Activated CD4-positive, alpha-beta T cell treated with anti-CD3 and anti-CD28 coated beads, Interleukin-2, amount 10 ng/mL, durations not matched to agents 24 days and 14 days (primary cell): ENCODE measurements at places on chromosomes 7 and 10. TPM values are rescaled to one million over a fixed set of nuclear protein-coding genes. Genes with fewer than 3 reads are reported as not detected.

Gene RPEL1
- total RNA-seq = not detected in 2 replicates

Gene STARD3NL
- 27.1 and 27.5 TPM in 2 replicates for total RNA-seq

Gene PRRT4
- 0.14 TPM in 2 replicates for total RNA-seq

Gene CCDC172
- not detected in 2 replicates for total RNA-seq

Gene PAX4
- total RNA-seq = not detected in 2 replicates

Gene SNCG
- 0.44 TPM in 1 of 2 replicates, not detected in the other for total RNA-seq

Gene CALHM1
- not detected in 2 replicates for total RNA-seq

Gene PTPRE
- 33.6 and 35.8 TPM in 2 replicates for total RNA-seq

Gene AGR2
- not detected in 2 replicates for total RNA-seq

Gene ZNF277
- total RNA-seq = 10.1 and 13.7 TPM in 2 replicates

Gene MAGI2
- total RNA-seq = 0.12 TPM in 2 replicates

Gene ZNF438
- 2.4 and 3.2 TPM in 2 replicates for total RNA-seq

GRCh38 chr10:69318106-69318866 is 40.0 kb downstream of the HK1 start:
- DNase-seq = peak; percentile 98

GRCh38 chr7:45713669-45714520 is 139.7 kb downstream of the ADCY1 start:
- peak; percentile 49 for DNase-seq

DNA sequence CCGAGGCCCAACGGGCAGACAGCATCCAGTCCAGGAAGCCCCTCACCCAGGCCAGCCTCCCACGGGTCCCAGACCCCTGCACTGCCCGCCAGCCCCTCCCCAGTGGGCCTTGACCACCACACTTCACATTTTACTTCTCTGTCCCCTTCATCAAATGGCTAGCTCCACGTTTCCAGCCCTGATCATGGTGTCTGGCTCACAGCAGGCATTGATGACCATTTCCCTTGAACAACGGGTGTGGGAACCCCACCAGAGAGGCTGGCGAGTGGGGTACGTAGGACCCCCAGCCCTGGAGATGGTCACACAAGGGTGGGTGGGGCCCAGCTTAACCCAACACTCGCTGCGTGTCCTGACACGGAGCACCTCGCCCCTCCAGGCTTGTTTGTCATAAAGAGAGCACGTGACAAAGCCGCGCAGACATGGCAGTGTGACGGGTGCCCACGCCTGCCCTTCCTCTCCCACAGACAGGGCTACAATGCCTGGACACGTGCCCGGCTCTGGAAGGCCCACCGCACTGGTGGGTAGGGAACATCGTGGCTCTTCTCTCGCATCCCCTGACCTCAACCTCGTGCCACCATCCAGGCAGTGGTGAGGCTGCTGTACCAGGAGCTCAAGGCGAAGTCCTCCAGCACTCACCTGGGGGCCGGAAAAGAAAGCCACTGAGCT is 267.7 kb downstream of the MAD1L1 start:
- DNase-seq = no peak

GRCh38 chr7:43735403-43735801 is 6.1 kb upstream of the COA1 start:
- DNase-seq = no peak

DNA sequence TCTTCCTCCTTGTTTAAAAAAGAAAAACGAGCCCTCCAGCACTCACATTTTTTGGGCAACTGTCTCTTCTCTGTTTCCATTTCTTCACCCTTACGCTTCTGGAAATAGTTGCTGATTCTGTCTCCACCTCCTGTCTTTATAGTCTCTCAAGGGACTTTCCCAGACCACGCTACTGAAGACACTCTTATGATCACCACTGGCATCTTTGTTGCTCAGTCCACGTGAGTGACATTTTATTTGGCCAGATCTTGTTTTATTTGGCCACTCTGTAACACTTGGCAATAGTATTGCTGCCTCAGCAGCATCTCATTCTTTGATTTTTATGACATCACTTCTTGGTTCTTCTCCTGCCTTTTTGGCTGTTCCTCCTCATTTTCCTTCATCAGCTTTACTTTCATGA is 21.6 kb upstream of the NME8 start:
- DNase-seq = no peak

DNA sequence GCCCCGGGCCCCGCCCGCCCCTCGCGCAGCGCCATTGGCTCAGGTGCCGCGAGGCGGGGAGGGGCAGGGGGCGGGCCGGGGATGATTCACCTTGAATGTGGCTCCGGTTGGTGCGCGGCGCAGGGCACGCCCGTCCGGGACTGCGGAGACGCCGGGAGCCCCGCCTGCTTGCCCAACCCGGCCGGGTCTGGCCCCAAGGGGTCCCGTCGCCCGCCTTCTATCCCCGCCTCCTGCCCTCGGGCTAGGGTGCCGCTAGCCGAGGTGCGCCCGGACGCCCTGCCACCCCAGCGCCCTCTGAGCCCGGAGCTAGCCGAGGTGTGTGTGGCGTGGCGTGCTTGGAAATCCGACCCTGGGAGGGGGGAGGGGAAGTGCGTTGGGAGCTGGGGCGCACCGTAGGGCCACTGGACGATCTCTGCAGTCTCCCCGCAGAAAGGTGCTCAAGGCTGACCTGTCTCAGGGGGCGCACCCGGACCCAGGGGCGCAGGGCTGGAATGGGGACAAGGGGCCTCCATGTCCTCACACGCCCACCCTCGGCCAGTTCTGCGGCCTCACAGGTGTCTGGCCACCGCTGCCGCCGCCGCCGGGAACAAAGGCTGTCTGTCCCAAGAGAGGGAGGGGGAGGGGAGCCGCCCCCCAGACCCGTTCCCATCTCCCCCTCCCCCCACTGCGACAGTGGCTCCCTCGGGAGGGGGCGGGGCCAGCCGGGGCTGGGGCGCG is 168.9 kb downstream of the NRF1 start:
- peak; percentile 87 for DNase-seq

GRCh38 chr7:124399941-124400340 is 365.7 kb downstream of the GPR37 start:
- no peak for DNase-seq

GRCh38 chr7:141701489-141702046 is 398 bp downstream of the DENND11 start:
- peak; percentile 92 for DNase-seq

DNA sequence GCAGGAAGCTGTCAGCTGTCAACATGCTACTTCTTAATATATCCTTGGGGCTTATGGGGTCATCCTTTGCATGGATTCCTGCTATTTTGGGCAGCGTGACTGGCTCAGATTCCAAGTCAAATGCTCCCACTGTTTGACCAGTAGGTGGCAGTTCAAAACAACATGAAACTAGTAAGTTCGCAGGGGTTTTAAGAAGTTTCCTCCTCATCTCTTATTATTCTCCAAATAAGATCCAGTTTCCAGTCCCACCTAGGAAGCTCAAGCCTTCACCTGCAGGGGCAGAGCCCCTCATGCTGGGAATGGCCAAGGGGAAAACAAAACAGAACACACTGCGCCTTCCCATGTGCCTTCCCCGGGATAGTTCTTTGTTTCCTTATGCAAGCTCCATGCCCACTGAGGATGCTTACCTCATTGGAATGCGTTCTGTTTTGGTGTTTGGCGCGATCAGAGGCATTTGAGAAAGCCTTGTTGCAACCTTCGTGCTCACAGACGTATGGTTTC is 259.8 kb downstream of the GLI3 start:
- no peak for DNase-seq

- DNase-seq = no peak
Measured at GRCh38 chr7:64643566-64643965, 22.4 kb upstream of the ZNF107 start.

GRCh38 chr10:61455656-61456055 is 2.5 kb upstream of the TMEM26 start:
- no peak for DNase-seq

GRCh38 chr7:16369855-16370254 is 51.5 kb downstream of the CRPPA start:
- no peak for DNase-seq

DNA sequence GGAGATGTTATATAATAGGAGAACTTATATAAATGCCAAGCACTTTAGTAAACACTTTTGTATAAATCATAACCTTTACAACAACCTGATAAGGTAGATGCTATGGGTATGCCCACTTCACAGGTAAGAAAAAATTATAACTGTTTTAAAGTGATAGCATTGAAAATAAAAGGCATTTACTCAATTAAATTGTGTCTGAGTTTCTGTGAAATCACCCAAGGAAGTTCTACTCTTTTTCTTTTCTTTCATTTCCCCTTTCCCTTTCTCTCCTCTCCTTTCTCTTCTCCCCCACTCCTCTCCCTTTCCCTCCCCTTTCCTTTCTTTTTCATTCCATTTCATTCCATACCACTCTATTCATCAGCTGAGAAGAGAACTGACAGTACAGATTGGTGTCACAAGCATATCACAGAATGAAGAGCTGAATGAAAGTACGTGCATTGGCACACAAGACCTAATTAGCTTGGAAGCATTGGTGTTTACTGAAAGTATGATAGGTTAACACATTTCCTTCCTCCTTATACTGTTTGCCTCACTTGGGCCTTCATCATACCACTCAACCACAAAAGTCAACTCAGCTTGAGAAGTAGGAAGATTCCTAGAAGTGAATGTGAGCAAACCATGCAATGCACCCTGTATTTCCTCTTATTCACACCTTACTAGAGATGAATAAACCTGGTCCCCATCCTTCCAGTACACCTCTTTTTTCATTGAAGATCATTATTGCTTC is 117.9 kb upstream of the AGR3 start:
- DNase-seq = peak; percentile 76

- DNase-seq = no peak
Measured at GRCh38 chr10:125609859-125610258, 73.1 kb downstream of the TEX36 start.

- no peak for DNase-seq
Measured at GRCh38 chr7:7614018-7614741, 26.4 kb upstream of the UMAD1 start.

GRCh38 chr7:124720195-124720594 is 45.4 kb downstream of the GPR37 start:
- DNase-seq = no peak

DNA sequence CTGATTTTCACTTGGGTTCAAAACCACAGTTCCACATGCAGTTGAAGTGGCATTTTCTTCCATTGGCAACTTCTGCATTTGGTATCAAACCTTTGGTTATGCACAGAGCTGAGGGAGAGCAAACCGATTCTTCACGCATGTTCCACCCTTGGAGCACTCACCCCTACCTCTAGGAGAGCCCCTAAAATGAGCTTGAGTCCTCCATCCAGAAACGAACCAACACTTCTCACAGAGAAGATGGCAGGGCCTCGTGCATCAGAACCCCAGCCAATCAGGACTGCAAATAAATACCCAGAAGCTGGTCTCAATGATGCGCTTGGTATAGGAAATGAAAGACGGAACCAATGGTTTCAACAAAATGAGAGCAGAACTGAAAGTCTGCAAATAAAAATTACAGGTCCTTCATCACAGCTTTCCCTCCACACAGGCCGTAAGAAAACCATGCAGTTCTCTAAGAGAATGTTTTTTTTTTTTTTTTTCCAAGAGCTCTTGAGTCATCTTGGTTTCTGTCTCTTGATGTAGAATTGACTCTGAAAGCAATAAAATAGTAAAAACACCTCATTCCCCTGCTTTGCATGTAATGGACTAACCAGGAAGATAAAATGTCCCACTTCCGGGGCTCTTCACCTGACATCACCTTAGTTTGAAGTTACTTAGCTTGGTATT is 23.9 kb downstream of the KLF6 start:
- DNase-seq = no peak

DNA sequence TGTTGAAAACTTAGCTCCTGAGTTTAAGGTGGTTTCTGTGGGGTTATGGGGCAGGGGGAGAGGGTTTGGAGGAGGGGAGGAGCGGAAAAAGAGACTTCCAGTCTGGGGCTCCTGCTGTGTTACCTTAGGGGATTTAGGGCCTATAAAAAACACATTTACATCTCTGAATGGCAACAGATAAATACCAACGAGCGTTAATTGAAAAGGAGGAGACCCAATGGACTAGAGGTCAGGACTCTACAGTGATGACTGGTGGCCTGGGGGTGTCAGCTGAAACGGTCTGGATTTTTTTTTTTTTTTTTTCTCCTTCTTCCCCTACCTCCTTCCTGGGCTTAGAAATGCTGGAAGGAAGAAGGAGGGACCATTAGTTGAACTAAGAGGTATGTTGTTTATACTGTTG is 47.4 kb downstream of the AUTS2 start:
- no peak for DNase-seq

DNA sequence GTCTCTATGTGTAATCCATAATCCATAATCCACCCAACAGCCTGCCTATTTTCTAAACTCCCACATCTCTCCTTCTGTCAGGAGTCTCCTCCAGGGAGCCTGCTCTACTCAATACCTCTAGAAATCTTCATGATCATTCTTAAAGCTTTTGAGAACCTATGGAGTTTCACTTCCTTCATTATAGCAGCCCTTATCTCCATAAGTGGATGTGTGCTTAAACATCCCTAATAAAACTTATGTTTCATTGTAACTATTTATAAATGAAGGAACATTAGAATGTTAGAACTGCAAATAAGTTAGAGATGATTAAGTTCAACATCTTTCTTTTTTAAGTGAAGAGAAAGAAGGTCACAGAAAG is 8.5 kb downstream of the CPED1 start:
- no peak for DNase-seq

- no peak for DNase-seq
Measured at GRCh38 chr10:76444034-76444800, 1012.8 kb downstream of the LRMDA start.

GRCh38 chr10:63554657-63555056 is 33.5 kb downstream of the REEP3 start:
- DNase-seq = peak; percentile 81

DNA sequence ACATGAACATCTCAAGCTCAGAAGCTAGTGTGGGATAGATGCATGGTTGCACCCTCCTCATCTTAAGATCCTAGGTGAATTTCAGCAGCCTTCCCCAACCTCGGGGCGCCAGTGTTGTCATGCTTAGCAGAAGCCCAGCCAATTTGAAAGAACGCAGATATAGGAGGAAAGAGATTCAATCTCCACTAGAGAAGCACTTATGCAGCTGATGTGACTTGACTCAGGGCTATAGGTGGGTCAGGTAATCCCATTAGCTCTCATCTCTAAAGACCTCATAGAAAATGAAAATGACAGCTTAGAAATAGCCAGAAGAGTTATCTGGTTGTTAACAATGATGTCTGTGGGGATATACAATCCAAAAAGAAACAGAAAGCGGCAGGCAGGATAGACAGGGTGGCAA is 310.5 kb downstream of the GPAM start:
- no peak for DNase-seq

- no peak for DNase-seq
Measured at GRCh38 chr10:89669985-89670384, 24.9 kb upstream of the PANK1 start.

GRCh38 chr10:21507150-21507549 is 18.3 kb downstream of the SKIDA1 start:
- no peak for DNase-seq

DNA sequence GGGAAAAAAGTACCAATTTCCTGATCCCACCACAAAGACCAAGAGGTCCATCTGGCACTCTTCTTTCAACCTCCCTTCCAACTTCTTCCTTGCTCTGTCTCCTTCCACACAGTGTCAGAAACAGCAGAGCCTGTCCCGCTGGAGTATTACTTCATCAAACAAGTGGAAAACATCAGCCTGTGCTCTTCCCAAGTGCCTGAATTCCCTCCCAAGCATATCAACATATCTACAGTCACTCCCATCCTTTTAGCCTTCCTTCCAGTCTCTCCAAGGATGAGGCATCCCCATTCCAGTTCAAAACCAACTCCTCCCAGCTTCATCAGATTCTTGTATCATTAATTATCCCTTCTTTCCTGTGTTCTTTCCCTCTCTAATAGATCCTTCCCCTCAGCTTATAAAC is 1.7 kb upstream of the NOC3L start:
- DNase-seq = no peak
